ENCODE measurements at places on chromosomes 4 and X.

DNA sequence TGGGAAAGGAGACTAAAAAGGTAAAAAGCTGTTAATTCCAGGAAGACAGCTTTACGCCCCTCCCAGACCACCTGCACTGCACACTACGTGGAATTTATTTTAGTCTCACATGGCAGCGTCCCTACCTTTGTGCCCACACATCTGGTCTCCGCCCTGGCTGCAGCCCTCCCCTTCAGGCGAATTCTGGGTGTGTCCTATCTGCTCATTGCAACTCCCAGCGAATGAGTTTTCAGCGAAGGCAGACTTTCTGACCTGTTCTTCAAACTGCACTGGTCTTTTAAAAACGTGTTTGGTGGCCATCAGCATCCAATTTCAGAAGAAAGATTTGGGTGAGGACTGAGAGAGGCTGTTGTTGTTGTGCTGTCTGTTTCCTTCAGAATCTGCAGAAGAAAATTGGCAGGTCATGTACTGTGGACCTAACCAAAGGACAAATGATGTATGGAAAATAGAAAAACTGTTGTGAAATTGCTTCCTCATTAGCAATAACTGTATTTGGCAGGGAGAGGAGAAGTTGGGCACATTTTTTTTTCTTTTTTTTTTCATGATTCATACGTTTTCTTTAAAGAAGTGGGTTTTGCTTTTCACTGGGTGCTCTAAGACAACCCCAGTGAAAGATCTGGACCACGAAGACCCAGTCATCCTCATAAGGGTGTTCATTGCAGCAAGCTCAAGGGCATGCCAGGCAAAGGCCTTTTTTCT is 4.2 kb downstream of the TLR8 start:
- no peak for DNase-seq

- peak; percentile 23 for DNase-seq
These were observed at the start of gene MXD4 for GRCh38 chr4:2261853-2262144. MXD4 (minus strand) TSS chr4:2262109; CDS start chr4:2261980, 129 bp downstream.

- peak; percentile 65 for DNase-seq
These were observed at the start of gene CTSO for GRCh38 chr4:155953151-155954117. CTSO (minus strand) TSS chr4:155953866; CDS start chr4:155953847, 19 bp downstream.

GRCh38 chr4:6471307-6472007 is 957 bp downstream of the PPP2R2C start:
- no peak for DNase-seq

GRCh38 chrX:45769761-45770582 is 569.3 kb upstream of the DIPK2B start:
- DNase-seq, result peak; percentile 54

DNA sequence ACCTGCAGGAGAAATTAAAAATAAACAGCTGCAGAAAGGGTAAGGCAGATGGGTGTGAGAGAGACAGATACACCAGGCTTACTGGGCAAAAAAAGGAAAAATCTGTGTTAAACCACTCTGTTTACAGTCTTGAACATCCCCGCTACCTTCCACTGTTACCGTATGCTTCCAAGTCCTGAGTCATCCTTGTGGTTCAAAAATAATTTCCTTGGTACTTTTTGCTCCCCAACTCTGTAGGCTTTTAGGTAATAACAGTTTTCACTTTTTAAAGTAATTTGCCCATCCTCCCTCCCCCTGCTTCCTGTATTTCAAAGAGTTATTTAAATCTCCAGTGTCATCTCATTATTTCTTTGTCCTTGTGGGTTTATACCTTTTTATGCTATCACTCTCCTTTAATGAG is 210.1 kb upstream of the FAT4 start:
- no peak for DNase-seq

GRCh38 chr4:169332583-169332982 is 61.8 kb upstream of the SH3RF1 start:
- no peak for DNase-seq

- no peak for DNase-seq
These were observed 823.5 kb downstream of the ADGRL3 start for GRCh38 chr4:62023633-62024032.

DNA sequence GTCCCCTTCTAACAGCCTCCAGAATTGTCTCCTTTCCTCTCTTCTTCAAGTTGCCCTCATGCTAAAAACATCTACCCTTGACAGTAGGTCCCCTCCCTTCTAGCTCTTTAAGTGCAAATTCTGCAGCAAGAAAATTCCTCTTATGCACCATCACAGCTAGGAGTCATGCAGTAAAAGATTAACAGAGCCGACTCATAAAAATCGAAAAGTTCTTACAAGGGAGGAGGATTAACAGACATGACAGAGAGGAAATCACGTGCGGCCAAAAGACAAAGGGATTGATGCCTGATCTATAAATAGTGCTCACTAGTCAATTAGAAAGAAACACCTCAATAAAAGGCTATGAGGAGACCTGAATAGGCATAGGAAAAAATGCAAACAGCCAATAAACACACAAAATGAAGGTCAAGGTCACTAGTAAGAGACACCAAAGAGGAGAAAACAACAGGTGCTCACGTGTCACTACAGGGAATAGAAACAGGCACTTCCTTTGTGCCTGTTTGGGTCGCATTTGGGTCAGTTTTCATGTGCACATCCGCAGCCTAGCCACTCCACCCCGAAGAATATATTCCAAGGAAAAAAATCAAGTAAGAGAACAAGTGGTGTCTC is 3.4 kb downstream of the RNF212 start:
- DNase-seq, result no peak

DNA sequence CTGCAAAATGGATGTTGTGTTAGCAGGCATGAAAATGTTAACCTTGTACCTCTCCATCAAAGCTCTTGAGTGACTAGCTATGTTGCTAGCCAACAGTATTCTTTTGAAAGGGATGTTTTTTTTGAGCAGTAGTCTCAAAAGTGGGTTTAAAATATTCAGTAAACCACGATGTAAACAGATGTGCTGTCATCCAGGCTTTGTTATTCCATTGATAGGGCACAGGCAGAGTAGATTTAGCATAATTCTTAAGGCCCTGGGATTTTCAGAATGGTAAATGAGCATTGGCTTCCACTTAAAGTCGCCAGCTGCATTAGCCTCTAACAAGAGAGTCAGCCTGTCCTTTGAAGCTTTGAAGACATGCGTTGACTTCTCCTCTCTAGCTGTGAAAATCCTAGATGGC is 18.4 kb downstream of the FGF2 start:
- DNase-seq, result no peak

DNA sequence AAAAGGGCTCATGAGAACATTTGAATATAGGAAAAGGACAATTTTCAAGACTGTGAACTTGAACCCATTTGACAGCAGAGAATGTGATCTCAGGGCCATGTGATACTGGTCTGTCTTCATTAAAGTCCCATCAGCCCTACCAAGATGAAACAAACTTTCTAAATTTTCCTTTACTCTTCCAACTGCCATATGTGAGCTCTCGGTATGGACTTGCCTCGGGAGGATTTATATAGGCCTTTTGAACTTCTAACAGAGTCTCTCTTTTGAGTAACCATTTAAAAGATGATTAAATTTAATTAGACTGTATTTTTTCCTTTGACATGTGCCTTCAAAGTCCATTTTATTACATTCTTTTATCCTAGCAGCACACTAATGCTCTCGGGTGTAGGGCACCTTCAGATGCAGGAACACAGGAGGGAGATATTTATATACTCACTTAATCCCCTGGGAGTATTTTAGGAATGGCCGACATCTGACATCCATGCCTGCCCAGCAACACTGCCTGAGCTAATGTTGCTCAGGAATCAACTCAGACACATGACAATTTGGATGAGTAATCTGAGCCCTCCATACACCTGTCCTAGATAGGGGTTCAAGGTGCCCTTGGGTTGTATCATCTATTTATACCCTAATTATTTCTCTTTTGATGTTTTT is 155.0 kb downstream of the SLC7A11 start:
- DNase-seq, result no peak

GRCh38 chr4:122086338-122087065 is 65.6 kb upstream of the BLTP1 start:
- DNase-seq, result no peak

- no peak for DNase-seq
These were observed at the start of gene NKX3-2 for GRCh38 chr4:13543839-13544605. NKX3-2 (minus strand) TSS chr4:13544508; CDS start chr4:13544414, 94 bp downstream.

- no peak for DNase-seq
These were observed 145.6 kb downstream of the ARX start for GRCh38 chrX:24870143-24870542.

GRCh38 chr4:107292979-107293378 is 256.9 kb upstream of the DKK2 start:
- DNase-seq, result no peak

GRCh38 chrX:1659664-1660461 is 45.0 kb downstream of the ASMT start:
- DNase-seq, result no peak

DNA sequence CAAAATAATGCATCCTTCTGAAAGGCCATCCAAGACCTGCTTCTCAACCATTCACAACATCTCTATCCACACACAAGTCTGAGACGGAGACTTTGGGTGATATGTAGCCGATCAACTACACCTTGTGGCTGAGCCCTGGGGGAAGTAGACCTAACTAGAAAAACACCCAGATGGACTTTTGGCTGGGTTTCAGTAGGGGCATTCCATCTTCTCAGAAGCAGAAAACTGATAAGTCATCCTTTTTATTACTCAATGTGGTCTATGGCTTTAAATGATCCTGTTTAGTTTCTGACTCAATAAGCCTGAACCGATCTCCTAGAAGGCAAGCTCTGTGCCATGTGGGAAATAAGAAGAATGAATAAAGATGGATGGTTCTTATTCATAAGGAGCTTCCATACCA is 82.5 kb upstream of the AFF2 start:
- no peak for DNase-seq

DNA sequence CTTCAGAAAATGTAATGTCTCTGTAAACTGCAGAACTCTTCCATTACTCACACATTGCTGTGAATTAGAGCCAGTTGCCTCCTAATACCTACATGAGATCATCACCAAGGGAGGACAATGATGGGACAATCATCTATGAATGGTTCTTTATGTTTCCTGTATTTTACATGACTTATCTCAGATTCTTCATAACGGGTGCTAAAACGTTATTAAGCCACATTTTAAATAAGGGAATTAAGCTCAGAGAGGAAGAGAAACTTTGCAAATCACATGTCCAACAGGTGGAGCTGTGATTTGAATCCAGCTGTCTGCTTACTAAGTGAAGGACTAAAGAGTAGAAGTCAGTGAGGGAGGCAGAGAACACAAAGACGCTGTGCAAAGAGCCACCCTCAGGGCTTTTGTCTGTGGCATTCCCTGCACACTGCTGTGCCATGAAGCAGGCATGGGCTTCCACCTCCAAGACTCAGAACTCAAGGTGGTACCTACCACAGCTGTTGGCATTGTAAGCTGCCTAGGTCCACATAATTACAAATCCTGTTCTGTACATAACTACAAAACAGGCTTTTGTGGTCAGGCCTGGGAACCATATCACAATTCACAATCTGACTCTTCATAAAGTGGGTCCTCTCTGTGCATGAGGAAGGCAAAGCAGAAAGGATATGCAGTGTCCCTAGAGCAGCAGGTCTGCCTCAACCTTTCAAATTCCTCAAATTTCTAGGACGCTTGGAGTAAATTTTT is 12.8 kb downstream of the TBC1D9 start:
- DNase-seq, result no peak

DNA sequence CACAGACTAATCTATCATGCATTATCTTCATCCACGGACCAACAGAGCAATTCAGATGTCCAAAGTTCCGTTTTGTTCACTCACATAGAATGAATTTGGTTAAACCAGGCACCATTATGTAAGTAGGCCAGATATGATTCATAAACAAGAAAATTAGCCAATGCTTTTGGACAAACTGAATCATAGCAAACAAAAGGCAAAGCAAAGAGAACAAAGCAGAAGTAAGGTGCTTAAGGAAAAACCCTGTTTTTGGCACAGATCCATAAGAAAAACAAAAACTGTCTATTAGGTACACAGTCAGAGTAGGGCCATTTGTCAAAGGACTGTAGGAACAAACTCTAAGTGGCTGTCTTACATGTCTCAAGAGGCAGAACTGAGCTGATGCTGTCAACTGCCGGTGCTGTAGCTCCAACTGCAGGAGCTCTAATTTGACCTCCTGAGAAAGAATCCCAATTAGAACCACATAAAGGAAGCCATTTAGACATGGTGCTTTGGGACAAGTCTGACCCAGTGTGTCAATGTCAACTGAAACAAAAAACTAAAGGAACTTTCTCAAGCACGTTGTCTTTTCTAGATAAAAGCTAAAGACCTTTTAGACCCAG is 146.7 kb downstream of the COL25A1 start:
- DNase-seq, result no peak

GRCh38 chr4:173257732-173258717 is 76.1 kb downstream of the HMGB2 start:
- peak; percentile 25 for DNase-seq

DNA sequence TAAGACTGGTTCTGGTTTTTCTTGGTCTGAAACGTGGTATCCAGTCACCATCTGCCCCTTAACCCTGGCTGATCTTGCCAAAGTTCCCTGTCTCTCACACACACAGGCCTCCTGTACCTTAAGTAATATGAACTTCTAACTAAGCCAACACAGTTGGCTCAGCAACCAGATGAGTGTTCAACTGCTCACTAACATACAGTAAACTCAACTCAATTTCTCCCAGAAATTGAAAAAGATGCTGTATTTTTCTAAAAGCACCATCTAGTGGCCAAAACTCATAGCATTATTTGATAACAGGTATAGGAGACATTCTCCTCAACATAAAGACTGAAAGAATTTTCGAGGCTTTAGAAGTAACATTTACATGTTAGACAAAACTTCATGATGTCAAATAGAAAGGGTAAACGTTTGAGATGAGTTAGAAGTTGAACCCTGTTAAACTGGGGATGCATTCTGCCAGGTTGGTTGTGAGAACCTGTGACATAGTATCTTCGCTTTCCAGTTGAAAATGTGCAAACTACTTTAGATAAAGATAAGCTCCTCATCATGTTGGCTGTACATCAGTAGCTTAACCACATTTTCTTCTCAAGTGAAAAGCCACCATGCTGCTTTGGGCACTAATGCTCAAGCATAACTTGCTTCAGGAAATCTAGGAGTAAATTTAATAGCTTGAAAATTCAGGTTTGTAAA is 31.2 kb downstream of the CCNI start:
- DNase-seq, result no peak

GRCh38 chrX:2391869-2392606 is 108.7 kb downstream of the DHRSX start:
- no peak for DNase-seq

GRCh38 chr4:121177246-121178137 is 13.4 kb upstream of the TNIP3 start:
- no peak for DNase-seq

DNA sequence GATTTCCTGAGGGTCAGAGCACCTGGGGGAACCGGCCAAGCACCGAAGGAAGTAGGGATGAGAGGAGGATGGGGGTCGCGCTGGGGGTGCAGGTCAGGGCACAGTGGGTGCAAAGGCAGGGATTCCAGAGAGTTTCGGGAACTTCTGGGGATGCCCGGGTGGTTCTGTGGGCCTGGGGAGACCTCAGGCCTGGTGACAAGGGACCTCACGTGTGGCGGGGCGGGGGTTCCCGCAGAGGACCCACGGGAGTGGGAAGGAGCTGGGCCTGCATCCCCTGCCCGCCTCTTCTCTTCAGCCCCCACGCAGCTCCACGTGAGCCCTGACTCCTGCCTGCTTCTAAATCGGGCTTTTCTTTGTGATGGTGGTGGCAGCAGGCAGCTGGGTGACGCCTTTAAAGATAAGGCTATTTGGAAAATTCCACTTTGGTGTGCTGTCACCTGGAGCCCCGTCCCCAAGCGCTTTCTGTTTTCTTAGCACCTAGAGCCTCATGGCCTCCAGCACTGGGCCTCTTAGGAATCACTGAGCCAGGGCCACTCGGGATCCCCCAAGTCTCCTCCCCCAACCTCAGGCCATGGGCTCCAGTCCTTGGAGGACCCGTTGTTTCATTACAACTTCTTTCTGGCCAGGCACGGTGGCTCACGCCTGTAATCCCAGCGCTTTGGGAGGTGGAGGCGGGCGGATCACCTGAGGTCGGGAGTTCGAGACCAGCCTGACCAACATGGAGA is 7.1 kb upstream of the TBC1D14 start:
- no peak for DNase-seq

All from T-helper 2 cell treated with Interferon-gamma antibody and Interleukin-4, amounts not matched to agents 5 μg/mL and 100 μg/mL, for 36 hours (primary cell).